ENCODE measurements at places on chromosomes 16 and 17.
A peak's percentile ranks its signal among the peaks of the same experiment; 100 is the strongest.

DNA sequence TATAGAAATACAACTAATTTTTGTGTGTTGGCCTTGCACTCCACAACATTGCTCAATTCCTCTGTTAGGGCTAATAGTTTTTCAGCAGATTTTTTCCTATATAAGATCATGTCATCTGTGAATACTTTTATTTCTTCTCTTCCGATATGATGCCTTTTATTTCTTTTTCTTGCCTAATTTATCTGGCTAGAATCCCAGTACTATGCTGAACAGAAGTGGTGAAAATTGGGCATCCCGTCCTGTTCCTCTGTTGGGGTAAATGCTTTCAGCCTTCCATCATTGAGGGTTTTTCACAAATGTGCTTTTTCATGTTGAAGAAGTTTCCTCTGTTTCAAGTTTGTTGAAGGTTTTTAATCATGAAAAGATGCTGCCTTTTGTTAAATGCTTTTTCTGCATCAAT is 22.7 kb upstream of the TNFRSF13B start:
- DNase-seq = no peak

DNA sequence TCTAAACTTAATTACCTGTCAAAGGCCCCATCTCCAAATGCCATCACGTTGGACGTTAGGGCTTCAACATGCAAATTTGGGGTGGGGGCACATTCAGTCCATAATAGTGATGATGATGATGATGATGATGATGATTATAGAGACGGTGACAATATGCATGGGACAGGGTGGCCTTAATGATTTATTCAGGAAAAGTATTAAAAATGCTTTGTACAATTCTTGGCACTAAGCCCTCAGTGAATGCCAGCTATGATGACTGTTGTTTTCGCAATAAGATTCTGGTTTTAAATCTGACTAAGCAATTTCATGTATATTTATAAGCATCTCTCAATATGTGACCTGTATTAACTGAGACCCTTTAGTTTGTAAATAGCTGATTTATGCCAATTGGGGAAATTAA is 106.3 kb downstream of the C16orf95 start:
- DNase-seq = no peak

DNA sequence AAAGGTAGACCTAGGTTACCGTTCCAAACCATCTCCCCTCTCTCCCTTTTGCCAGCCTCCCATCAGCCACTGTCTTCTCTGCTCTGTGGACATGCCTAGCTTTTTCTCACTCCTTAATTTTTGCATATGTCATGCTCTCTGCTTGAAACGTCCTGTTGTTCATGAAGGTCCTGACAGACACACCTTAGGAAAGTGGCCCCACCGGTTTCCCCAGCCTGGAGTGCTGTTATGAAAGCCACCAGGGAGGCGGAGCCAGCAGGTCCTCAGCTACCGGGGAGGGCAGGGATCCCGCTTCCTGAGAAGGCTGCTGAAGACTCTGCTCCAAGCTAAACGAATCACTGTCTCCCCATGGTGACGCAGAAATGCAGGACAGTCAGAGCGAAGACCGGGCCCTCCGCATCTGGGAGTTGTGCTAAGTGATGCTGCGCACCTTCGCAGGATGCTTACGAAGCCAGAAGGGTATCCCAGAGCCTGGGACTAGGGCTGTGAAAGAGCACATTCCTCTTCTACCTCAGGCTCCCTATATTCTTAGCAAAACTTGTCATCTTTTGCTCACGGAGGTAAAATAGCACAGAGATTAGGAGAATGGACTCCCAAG is 2.3 kb upstream of the SLC16A11 start:
- DNase-seq = no peak

DNA sequence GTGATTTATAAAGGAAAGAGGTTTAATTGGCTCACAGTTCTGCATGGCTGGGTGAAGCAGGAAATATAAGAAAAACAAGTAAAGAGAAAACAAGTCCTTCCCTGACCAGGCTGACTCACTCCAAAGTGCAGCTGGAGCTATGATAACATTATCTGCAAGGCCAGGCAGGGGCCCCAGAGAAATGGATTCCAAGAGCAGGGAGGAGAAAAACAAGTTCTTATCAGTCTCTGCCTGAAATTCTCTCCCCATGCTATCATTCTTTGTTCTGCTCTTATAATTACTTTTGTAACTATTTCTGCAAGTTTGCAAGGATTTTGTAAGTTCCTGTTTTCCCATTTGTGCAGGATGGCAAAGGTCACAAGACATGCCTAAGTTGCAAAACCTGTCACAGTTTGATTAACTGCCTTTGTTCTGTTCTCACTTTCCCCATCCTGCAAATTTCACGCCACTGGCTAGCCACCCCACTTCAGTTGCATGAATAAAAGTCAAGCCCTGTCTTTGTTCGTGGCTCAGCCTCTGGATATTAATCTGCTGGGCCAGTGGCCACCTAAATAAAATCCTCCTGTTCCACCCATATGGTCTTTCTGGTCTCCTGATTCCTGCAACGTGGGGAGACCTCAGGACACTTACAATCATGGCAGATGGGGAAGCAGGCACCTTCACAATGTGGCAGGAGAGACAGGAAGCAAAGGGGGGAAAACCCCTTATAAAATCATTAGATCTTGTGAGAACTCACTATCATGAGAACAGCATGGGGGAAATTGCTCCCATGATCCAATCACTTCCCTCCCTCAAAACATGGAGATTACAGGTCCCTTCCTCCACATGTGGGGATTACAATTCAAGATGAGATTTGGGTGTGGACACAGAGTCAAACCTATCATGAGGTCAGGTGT is 13.1 kb downstream of the ABCA9 start:
- DNase-seq = no peak

- no peak for DNase-seq
These were observed 46.5 kb downstream of the VAT1L start for GRCh38 chr16:77834635-77835540.

- DNase-seq = no peak
These were observed 11.4 kb downstream of the HSD3B7 start for GRCh38 chr16:30996324-30996984.

GRCh38 chr17:6358131-6358530 is 76.8 kb downstream of the AIPL1 start:
- no peak for DNase-seq

GRCh38 chr17:36687736-36688135 is 86.4 kb downstream of the MRM1 start:
- DNase-seq = no peak

DNA sequence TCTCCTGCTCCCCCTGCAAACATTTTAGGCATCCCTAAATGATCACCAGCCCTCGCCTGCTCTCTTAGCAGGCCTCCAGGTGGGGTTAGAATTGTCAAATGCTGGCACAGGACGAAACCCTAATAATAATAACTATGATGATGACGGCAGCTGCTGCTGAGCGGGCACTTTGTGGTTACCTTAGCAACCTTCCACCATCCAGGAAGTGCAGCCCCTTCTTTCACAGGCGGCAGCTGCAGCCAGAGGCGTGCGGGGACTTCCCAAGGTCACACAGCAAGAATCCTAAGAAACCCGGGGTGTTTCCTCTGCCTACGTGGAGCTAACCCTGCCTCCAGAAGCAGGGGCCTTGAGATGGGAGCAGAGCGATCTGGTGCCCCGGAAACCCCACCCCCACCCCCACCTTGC is 22.4 kb upstream of the EIF1 start:
- peak; percentile 53 for DNase-seq

DNA sequence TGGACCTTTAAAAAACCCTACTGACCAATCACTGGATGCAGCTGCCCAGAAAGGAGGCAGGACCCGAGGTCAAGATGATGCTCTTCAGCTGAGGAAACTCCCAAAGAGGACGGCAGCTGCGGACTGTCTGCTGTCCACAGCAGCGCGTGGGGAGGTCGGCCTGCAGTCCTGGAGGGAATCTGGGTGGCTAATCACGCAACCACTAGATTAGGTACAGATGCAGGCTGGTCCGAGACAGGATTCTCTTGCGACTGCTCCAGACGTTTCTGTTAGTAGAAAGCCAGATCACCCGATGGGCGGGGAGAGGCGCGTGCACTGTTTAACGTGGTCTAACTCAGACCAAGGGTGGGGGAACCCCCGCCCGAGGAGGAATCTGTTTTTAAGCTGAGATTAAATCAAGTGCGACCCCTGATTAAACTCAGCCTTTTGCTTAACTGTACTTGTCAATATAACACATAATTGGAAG is 8.8 kb downstream of the CTRB2 start:
- no peak for DNase-seq

DNA sequence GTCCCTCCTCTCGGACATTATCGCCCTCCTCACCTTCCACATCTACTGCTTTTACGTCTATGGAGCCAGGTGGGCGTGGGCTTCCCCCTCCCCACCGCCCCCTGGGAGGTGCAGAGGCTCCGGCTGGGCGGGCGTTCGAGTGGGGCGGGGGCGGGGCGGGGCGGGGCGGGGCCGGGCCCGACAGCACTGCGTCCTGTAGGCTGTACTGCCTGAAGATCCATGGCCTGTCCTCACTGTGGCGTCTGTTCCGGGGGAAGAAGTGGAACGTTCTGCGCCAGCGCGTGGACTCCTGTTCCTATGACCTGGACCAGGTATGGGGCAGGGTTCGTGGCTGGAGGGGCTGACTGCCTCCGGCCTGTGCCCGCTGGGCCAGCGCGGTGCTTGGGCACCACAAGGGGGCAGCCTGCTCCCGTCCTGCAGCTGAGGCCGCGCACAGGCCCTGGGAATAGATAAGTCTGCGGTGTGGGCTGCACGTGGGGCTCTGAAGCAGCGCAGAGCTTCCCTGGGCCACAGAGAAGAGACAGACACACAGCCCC is 9.2 kb downstream of the PIGQ start:
- peak; percentile 41 for DNase-seq

GRCh38 chr17:10756619-10757018 is 26.8 kb upstream of the TMEM220 start:
- no peak for DNase-seq

- DNase-seq = no peak
These were observed 65.2 kb downstream of the CYTH1 start for GRCh38 chr17:78716814-78717393.

Data from activated T-helper 2 cell treated with anti-CD3 and anti-CD28 coated beads, Interferon-gamma antibody, Interleukin-2, Interleukin-4, amounts not matched to agents 10 μg/mL and 5 μg/mL and 100 μg/mL, durations not matched to agents 14 hours and 24 hours and 36 hours (primary cell).